ENCODE measurements at places on chromosomes 2 and 18.

DNA sequence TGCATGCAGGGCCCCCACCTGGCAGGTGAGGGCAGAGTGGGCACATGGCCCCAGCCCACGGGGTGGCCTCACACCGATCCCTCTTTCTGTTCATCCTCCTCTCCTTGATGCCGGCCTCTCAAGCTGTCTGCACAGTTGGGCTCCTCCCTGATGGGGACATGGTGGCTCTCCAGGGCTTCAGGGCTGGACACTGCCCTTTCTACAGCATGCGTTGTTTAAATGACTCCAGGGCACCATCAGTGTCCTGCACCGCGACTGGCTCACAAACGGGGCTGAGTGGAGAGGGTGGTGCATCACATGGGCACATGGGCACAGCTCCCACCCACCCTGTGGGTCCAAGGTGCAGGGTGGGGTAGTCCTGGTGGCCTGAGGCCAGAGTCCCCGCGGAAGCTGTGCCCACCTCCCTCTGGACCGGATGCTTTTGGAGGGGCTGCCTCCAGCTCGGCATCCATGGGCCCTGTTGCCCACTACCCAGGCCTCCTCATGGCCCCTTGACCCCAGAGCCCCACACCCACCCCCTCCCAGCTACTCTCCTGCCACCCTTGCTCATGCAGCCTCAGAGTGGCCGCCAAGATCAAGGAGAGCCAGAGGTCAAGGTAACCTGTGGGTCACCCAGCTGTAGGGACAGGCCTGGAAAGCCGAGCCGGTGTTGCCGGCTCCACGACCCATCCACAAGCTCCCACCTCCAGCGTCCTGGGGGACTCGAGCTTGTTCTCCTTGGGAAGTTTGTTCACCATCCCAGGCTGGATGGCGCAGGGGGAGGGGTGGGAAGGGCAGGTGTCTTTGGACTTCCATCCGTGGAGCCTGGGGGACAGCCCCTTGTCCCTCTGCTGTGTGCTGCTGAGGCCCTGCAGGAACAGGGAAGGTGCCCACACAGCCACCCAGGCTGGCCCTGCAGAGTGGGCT lies 12.3 kb upstream of the SNED1 start:
- no peak for DNase-seq

GRCh38 chr2:23698721-23699579 lies 228.0 kb downstream of the ATAD2B start:
- DNase-seq, result no peak

GRCh38 chr18:6982398-6982797 lies 135.2 kb downstream of the LAMA1 start:
- no peak for DNase-seq

GRCh38 chr2:47653902-47654789 lies 128.8 kb upstream of the MSH6 start:
- DNase-seq, result no peak
